Mesendoderm (in vitro differentiated cells): ENCODE measurements at places on chromosomes 1 and 21.
A peak's percentile ranks its signal among the peaks of the same experiment; 100 is the strongest.

GRCh38 chr1:167430134-167430848 is 88.0 kb downstream of the CD247 start:
- DNase-seq, result no peak

DNA sequence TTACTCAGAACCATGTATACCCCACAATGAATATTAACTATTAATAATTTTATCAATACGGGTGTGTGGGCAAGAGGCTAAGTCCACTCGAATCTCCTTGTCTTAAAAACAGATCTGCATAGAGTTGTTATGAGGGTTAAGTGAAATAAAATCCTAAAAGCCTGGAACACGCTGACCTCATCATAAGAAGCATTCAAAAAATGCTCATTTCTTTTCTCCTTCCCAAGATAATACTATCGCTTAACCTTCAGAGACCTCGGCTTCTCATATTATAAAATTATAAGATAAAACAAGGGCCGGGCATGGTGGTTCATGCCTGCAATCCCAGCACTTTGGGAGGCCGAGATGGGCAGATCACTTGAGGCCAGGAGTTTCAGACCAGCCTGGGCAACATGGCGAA is 35.1 kb downstream of the LPAR3 start:
- DNase-seq, result no peak

GRCh38 chr1:31745946-31746670 is 18.0 kb downstream of the ADGRB2 start:
- DNase-seq, result no peak

- DNase-seq, result no peak
Measured at GRCh38 chr21:17964199-17964598, 145.0 kb upstream of the C21orf91 start.

GRCh38 chr21:26846036-26846931 is 1.1 kb upstream of the ADAMTS1 start:
- peak; percentile 88 for DNase-seq

GRCh38 chr1:16233431-16233830 is 3.6 kb downstream of the CPLANE2 start:
- no peak for DNase-seq

DNA sequence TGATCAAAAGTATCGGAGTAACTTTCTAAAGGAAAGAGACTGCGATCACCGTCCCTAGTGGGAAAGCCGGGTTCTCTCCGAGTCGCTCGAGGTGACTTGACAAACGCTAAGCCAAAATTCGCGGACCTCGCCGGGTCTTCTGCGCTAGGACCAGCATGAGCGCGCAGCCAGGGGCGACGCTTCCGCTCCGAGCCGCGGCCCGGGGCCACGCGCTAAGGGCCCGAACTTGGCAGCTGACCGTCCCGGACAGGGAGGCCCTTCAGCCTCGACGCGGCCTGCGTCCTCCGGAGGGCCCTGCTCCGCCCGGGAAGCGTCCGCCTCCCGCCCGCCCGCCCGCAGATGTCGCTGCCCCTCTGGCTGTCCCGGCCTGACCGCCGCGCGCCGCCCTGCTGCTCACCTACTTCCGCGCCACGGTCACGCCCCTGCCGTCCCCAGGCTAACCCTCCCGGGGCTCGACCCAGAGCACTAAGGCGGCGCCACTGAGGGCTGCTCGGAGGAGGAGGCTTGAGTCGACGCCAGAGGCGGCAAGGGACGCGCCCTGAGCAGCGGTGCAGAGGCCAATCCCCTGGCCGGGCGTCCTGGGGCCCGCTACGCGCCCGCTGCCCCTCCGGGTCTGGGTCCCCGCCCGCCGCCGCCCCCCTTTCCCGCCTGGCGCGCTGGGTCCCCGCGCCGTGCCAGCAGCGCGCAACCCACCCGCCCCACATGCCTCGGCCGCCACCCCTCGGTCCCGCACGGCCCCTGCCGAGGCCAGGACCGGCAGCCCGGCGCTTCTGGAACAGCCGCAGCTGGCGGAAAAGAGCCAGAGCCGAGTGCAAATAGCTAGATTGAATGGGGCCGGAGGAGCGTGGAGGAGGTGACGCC is 896 bp upstream of the DUSP10 start:
- peak; percentile 95 for DNase-seq

DNA sequence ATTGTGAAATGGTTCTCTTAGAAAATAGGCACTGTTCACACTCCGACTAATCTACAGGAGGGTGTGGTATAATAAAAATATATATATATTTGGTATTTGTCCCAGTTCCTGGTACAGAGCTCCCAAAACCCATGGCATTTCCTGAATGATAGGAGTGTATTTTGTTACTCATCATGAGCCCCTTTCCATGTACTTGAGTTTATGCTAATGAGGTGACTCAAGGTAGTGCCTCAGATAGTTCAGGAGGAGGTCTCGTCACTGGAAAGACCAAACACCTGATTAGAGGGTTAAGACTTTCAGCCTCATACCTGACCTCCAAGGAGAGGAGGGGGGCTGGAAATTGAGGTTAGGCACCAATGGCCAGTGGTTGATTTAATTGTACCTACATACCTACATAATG is 57.9 kb downstream of the TTC3 start:
- DNase-seq, result peak; percentile 59

- no peak for DNase-seq
Measured at GRCh38 chr1:180287988-180288705, 58.1 kb downstream of the LHX4 start.

- no peak for DNase-seq
Measured at GRCh38 chr1:89576013-89576412, 51.4 kb downstream of the LRRC8B start.

GRCh38 chr1:199172171-199173124 is 533.6 kb downstream of the PTPRC start:
- DNase-seq, result no peak

DNA sequence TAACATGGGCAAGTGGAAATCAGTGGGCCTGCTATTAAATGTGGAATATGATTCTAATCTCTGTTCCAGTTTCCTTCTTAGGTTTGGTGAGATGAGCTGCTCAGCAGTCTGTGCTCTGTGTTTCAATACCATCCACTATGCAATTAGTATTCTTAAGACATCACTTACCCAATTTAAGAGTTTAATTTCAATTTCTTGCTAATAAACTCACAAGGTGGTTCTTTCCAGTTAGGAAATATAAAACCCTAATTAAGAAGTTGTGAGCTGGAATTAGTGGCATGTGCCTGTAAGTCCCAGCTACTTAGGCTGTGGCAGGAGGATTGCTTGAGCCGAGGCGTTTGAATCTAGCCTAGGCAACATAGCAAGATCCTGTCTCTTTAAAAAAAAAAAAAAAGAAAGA is 51.7 kb downstream of the MPZL1 start:
- no peak for DNase-seq

- DNase-seq, result no peak
Measured at GRCh38 chr1:79726911-79727310, 720.4 kb upstream of the ADGRL4 start.

- DNase-seq, result no peak
Measured at GRCh38 chr1:154871374-154871773, 1.3 kb upstream of the KCNN3 start.

DNA sequence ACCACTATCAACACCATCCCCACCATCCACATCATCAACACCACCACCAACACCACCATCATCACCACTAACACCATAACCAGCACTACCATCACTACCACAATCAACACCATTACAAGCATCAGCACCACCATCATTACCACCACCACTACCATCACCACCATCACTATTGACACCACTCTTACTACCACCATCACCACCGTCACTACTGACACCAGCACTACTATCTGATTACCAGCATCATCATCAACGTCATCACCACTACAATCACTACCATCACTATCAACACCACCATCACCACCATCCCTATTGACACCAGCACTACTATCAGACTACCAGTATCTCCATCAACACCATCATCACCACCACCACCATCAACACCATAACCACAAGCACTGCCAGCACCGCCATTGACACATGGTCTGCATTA is 106.1 kb upstream of the RUNX3 start:
- DNase-seq, result no peak

DNA sequence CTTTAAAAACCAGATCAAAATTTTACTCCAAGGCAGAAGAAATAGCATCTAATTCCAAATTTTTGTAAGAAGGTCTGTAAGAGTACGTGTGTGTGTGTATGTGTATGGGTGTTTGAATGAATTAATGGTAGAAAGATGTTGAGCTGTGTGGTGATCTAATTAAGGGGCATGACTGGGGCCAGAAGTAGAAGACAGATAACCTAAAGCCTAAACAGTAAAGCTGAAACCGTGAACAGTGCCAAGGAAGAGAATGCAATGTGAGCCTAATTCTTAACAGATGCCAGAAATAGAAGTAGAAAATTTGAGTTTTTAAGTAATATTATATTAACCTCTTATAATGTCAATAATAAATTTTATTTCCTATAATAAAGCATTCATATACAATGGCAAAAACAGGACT is 38.2 kb downstream of the BRINP3 start:
- DNase-seq, result no peak
